ENCODE measurements at places on chromosomes 12 and 14.

DNA sequence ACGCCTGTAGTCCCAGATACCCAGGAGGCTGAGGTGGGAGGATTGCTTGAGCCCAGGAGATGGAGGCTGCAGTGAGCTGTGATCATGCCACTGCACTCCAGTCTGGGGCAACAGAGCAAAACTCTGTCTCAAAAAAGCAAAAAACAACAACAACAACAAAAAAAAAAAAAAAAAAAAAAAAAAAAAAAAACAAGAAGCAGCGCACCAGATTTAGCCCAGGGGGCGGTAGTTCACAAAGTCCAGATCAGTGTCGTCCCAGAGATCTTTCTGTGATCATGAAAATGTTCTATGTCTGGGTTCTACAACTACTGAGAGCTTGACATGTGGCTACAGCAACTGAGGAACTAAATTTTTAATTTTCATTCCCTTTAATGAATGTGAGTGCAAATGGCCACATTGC lies 27.4 kb downstream of the OAS2 start:
- DNase-seq: peak; percentile 19

DNA sequence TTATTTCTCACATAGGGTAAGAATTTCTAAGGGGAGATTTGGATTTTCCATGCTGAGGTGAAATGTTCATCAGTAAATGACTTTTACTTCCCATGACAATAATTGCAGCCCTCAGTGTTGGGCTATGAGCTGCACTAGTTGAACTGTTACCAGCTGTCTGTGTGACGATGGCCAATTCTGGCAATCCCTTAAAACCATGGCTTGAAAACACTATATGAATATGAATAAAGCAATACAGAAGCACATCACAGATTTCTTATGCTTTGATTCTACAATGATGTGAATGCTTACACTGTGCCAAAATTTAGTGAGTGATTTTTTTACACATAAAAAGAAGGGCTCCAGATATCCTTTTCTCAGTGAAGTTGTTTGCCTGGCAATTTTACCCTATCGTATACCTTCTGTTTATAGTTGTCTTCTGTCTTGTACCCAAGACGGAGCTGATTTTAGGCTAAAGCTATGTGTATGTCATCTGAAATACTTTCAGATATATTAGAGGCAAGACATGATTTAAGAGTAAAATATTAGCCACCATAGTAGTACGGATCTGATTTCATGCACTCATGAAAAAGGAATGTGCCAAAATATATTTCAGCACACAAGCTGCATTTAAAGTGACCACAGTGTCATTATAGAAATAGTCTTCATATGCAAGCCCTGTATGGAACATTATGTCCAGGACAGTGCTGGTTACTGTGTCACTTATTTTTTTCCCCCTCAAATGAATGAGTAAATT lies 52.0 kb downstream of the SLC38A4 start:
- DNase-seq: no peak

DNA sequence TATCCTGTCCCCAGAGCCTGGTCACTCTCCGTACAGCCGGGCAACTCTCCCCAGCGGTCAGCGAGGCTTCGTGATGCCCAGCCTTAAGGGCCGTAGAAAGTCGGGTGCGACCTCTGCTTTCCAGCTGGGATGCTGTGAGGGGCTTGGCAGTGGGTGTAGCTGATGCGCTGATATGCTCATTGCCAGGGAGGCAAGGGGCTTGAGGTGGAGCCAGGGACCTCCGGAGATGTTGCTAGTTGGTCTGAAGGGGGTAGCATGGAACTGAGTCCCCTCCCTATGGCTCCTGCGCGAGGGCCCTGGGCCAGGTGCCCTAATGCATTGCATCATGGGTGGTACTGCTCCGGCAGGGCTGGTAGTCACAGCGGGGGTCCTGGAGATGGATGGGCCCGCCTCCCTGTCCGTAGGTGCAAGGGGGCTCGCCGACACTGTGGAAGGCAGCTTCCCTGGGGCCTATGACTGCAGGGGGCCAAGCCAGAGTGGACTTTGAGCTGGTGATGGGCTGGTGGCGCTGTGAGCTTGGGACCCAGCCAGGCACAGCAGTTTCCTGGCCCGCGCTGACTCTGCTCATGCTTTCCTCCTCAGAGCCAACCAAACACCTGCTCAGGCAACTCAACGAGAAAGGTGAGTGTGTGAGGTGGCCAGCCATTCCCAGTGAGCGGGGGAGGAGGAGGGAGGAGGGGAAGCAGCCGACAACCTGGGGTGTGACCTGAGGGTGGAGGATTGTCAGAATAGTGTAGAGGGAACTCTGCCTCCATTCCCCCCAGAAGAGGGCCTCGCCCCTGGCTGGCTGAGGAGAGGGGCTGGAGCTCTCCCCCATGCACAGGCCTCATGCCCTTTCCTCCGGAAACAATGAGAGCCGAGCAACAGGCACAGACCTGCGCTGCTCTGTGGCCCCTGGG lies 32.3 kb downstream of the PLEKHG3 start:
- no peak for DNase-seq

DNA sequence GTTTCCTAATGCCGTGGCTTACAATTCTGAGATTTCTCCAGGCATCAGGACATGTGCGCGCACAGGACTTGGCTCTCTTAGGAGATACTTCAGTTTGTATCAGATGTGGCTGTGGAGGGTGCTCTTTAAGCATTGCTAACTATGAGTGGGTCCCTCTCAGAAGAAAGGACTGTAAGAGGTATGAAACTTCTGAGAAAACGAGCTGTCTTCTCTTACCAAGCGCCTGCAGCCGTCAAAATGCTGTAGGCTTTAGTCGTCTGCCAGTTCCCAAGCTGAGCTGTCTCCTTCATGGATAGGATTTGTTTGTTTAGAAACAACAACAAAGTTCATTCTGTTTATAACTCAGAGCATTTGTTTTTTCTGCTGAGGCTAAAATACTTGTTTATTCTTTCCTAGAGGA lies 16.1 kb upstream of the MANSC4 start:
- DNase-seq: no peak

- DNase-seq: no peak
Measured at GRCh38 chr14:49052521-49052920, 533.7 kb downstream of the RPS29 start.

DNA sequence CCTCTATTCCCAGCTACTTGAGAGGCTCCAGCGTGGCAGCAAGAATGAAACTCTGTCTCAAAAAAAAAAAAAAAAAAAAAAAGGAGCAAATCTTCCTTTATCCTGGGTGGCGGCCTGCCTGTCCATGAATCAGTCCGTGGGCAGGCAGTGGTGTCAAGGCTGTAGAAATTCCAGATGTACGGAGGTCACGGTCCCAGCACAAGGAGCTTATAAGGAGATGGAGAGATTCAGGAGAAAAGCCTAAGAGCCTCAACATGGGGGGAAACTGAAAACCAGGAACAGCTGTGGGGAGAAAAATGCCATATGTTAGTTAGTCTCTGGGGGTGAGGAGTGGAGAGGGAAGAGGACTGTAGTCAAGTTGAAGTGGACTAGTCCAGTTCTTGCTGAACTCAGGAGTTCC lies 130.5 kb upstream of the CRY1 start:
- DNase-seq: no peak

DNA sequence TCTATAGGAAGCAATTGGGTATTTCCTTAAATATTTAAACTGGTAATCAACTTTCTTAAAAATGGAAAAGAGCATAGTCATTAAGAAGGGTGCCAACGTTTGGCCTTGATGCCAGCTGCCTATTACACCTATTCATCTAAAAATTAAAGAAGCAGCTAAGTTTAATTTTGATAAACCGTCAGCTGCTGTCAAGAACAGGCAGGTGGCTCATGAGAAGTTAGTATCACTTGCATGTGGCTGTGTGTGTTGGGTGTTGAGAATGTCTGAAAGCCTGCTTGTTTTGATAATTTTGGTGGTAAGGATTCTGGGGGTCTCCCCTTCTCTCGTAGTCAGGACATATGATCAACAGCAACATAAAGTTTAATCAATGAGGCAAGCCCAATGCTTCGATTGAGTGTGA lies 6.5 kb downstream of the GLRX5 start:
- no peak for DNase-seq

DNA sequence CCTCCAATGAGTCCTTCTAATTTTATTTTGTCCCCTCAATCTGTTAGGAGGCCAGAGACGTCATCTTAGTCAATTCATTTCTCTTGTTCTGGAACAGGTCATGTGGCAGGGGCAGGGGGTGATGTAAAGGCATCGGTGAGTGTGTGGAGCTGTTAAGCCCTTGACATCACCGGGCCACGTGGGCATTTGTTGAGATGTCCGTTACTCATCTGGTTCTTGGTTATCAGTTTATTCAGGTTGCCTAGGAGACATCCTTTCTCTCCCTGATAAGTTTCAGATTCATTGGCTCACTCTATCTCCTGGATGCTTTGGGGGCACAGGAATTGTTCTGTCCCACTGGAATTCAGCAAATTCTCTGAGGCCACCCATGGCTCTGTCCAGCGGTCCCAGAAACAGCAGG lies 33.6 kb upstream of the SEL1L start:
- no peak for DNase-seq

DNA sequence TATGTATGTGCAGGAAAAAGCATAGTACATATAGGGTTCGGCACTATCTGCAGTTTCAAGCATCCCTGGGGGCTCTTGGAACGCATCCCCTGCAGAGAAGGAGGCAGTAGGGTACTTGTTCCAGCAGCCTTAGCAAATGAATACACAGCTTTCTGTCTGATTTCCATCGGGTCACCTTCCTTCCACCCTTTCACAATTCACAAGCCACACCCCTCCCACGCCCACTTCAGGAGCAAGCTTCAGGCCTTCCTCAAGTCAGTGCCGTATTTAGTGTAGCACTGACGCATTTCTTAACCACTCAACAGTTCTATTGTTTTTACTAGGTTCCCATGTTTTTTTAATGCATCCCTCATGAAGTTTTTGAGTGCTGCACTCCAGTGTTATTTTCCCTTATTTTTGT lies 64.2 kb downstream of the CLMN start:
- peak; percentile 92 for DNase-seq

DNA sequence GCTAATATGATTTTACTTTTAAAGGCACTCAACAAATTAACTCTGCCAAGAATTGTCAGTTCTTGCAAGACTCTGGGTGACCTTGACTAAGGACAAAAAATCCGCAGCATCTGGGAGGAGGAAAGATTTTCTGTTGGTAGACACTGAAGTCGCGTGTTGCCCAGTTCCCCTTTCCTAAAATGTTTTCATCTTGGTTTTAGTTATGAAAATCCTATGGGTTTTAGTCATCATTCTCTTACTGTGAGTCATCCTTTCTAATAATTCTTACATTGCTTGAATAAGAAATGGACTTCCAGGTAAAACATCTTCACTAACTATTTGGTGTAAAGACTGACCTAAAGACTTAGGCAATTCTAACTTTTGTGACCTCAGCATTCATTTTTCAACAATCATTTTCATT lies 9.1 kb downstream of the GSG1 start:
- peak; percentile 93 for DNase-seq

GRCh38 chr12:108315486-108316105 lies 23.5 kb downstream of the CMKLR1 start:
- DNase-seq: peak; percentile 82

- no peak for DNase-seq
Measured at GRCh38 chr12:57840726-57841125, 5.8 kb downstream of the CTDSP2 start.

GRCh38 chr14:85315733-85316290 lies 214.1 kb upstream of the FLRT2 start:
- peak; percentile 58 for DNase-seq

- DNase-seq: no peak
Measured at GRCh38 chr12:113069751-113070116, 13.2 kb downstream of the DTX1 start.

DNA sequence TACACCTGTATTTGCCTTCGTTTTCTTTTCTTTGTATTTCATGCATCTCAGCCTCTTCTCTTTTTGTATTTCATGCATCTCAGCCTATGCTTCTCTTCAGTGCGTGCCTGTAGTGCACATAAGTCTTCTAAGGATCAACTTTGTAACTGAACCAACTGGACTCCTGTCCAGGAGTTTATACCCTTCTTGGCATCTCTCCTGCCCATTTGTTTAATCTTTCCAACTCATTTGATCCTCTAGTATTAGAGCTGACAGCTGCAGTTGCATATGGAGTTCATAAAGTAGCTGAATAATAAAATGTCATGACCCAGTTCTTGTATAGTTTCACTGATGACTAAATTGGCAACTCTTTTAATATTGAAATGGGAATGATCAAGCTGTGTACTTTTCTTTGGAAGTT lies 89.7 kb downstream of the FGD4 start:
- DNase-seq: no peak

DNA sequence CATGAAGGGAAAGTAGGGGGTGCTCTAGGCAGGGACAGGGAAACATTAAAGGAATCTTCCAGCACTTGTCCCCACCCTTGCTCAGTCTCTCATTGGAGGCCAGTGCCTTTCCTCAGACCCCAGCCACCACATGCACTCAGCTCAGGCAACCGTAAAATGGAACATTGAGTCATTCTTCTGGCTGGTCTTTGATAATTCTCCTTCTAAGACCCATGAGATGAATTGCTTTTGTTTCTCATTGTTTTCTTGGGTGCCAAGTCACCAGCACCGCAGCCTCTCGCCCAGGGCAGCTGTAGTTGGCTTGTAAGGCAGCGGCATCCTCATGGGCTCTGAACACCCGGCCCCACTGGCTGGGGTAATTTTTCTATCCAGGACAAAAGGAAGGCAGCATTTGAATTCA lies 108.2 kb downstream of the PHETA1 start:
- DNase-seq: no peak

- DNase-seq: peak; percentile 69
Measured at GRCh38 chr12:130335517-130336392, 1.9 kb upstream of the PIWIL1 start.

- no peak for DNase-seq
Measured at GRCh38 chr14:68951800-68952530, 27.1 kb downstream of the ACTN1 start.

DNA sequence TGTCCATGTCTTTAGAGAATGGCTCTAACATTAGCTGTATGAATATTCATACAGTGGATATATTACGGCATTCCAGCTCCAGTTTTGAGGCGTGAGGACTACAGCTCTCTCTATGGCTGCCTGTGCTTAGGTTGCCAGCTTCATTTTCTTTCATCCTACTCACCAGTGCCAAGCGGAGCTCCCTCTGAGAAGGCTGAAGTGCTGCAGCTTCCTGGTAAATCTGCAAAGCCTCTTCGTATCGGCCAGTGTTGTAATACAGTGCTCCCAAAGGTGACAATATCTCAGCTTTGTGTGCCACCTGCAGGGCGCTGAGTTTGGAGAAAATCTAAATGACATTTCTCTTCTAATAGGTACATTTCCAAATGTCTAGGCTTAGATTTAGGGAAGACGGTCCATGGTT lies 19.8 kb upstream of the OVCH1 start:
- DNase-seq: no peak

GRCh38 chr12:24911271-24911791 lies 37.6 kb downstream of the BCAT1 start:
- DNase-seq: peak; percentile 51

DNA sequence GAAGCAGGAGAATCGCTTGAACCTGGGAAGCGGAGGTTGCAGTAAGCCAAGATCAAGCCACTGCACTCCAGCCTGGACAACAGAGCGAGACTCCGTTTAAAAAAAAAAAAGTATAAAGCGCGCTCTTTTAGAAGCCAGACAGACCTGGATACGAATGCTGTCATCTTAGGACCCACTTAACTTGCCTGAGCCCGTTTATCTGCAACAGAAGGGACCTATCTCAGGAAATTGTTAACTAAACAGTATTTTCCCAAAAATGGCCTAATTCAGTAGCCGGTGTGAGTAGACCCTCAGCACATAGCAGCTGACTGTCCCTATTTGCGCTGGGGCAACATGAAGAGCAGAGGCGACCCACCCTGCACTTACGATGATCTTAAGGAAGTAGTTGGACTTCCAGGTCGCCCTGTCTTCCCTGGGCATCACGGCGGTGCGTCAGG lies 529 bp downstream of the RPLP0 start:
- no peak for DNase-seq
